ENCODE measurements at places on chromosomes 16 and 17. TPM values are rescaled to one million over a fixed set of nuclear protein-coding genes. Genes with fewer than 3 reads are reported as not detected.

Gene BHLHA9
- not detected for total RNA-seq

Gene CAMKK1
- total RNA-seq: 5.2 TPM

Gene HASPIN
- total RNA-seq: 0.30 TPM

Gene KRT222
- not detected for total RNA-seq

Gene LRRC3C
- not detected for total RNA-seq

Gene PRSS36
- total RNA-seq: 1.1 TPM

Gene ZNF423
- 8.6 TPM for total RNA-seq

Gene TBC1D3E
- not detected for total RNA-seq

Gene KRTAP9-2
- not detected for total RNA-seq

Gene CSH1
- not detected for total RNA-seq

Gene SRP68
- total RNA-seq: 53.9 TPM

Gene PLXDC1
- 21.4 TPM for total RNA-seq

Gene NPTX1
- 0.62 TPM for total RNA-seq

Gene AIPL1
- total RNA-seq: not detected

Gene TP53TG3F
- total RNA-seq: not detected

Gene PRSS53
- total RNA-seq: 0.59 TPM

Gene KRTAP4-5
- not detected for total RNA-seq

Gene ZNF19
- total RNA-seq: 2.6 TPM

Gene RPRML
- total RNA-seq: 0.38 TPM

Gene SOCS7
- total RNA-seq: 17.8 TPM

Gene ORC6
- 3.0 TPM for total RNA-seq

Measured in cardiac septum (tissue), 1 donor.